NB4 (cell line): ENCODE measurements at places on chromosomes 12 and 14.
A peak's percentile ranks its signal among the peaks of the same experiment; 100 is the strongest.

DNA sequence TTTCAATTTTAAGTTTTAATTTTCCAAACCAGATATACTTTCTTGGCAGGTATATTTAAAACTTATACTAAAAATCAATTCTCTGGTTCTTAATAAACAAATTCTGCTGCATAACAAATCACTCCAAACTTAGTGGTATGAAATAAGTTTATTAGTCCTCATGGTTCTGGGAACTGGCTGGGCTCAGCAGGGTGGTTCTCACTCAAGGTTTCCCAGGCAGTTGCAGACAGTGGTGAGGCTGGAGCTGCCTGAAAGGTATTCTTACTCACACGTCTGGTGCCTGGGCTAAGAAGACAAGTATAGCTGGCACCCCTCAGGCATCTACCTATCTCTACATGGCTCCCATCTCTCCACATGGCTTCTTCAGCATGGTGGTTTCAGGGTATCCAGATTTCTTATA is 308.2 kb upstream of the CCDC196 start:
- no peak for DNase-seq

GRCh38 chr12:106581543-106582248 is 1.1 kb upstream of the RFX4 start:
- no peak for DNase-seq

- DNase-seq = no peak
Measured at GRCh38 chr12:52828156-52828555, 6.0 kb downstream of the KRT79 start.

DNA sequence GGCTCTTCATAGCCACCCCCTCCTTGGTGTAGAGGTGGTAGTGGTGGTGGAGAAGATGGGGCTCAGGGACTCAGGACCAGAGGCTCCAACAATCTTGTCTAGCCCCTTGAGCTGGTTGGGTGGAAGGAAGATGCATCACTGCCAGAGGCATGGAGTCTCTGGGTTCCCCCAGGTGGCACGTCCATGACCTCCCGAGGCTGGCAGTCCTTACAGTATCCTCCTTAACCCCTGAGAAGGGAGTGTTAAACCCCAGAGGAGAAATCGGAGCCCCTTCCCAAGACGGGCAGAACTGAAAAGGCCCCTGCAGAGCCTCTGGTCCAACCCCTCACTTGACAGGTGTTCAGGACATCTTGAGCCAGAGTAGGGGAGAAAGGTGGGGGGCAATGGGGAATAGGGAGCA is 9.1 kb downstream of the KRT83 start:
- no peak for DNase-seq

- DNase-seq = no peak
Measured at GRCh38 chr14:43155258-43155657, 1351.8 kb downstream of the FSCB start.

DNA sequence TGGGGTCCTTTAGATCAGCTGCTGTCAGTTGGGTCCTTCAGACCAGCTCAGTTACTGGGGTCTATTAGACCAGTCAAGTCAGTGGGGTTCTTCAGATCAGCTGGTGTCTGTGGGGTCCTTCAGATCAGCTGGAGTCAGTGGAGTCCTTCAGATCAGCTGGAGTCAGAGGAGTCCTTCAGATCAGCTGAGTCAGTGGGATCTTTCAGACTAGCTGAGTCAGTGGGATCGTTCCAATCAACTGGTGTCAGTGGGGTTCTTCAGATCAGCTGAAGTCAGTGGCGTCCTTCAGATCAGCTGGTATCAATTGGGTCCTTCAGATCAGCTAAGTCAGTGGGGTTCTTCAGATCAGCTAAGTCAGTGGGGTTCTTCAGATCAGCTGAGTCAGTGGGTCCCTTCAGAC is 14.7 kb upstream of the LPCAT3 start:
- DNase-seq = no peak

DNA sequence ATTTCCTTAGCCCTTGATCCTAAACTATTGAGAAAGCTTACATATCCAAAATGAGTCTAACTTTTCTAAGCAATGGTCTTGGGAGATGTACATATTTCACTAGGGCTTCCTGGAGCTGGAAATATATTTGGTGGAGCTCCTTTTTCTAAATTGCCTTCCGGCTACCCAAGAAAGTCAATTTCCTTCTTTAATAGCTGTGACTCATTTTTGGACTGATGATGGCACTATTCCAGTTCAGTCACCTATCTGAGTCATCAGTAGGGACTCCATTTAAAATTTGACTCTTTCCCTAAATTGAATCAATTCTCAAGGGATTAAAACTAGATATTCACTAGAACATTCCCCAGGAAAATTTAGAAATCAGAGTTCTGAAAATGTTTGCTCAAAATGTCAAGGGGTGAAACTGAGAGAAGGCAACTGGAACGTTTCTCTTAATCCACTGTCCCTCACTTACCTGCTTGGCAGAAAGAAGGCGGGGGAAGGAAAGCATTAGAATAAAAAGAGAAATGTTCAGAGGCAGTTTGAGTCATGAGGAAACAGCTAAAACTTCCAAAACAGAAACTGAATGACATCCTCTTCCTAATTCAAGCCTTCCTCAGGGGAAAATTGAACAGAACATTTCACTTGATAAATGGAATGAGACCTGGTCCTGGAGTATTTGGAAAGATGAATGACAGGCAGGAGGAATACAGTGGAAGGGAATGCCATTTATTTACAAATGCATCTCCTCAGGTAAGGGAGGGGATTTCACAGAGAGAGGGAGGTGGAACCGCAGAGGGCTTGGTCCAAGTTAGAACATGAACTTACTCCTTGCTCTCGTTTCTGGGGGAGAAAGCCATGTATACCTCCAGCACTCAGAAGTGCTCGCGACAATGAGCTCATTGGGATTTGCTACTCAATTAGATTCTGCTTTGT is 91.2 kb downstream of the RGS6 start:
- no peak for DNase-seq

DNA sequence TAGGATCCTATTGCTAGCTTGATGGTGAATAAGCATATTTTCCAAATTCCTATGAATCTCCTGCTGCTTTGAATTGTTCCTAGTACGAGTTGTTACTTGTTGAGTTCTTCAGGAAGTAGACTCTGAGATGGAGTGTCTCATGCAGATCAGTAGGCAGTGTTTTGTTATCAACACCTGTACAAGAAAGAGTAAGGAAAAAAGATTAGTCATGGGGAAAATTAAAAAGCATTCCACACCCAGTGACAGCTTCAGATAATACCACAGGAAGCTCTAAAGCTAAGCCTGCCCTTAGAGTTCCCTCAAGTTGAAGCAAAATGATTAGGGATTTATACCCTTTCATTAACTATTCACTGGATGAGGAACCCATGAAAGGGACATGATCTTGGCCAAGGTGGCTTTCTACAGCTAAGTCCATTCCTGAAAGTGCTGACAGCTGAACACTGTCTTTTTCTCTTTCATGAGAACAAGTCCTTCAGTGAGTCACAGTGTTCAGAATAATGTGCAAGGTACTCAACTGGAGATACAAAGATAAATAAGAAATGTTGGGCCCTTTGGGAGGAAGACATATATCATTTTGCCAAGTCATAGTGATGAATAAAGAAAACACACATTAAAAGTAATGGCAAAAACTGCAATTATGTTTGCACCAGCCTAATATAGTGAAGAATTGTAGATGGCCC is 49.1 kb downstream of the CCER1 start:
- no peak for DNase-seq

- DNase-seq = no peak
Measured at GRCh38 chr12:50111395-50111692, 692 bp upstream of the COX14 start.

GRCh38 chr14:72810201-72810600 is 83.7 kb downstream of the DPF3 start:
- DNase-seq = no peak

DNA sequence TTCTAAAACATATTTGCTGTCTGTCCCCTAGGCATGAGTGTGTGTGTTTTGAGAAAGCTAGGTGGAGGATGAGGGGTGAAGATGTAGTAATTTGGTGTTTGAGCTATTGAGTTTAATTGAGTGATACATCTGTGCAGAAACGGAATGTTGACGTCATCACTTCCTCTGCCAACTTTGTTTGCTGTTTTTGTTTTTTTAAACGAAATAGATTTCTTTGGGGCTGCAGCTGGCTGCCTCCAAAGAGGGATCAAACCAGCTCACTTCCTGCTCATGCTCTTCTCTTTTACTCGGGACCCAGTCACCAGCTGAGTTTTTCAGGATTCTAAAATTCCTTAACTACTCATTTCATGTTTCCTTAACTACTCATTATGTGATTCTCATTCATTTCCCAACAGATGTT is 19.5 kb upstream of the CRACR2A start:
- DNase-seq = no peak

DNA sequence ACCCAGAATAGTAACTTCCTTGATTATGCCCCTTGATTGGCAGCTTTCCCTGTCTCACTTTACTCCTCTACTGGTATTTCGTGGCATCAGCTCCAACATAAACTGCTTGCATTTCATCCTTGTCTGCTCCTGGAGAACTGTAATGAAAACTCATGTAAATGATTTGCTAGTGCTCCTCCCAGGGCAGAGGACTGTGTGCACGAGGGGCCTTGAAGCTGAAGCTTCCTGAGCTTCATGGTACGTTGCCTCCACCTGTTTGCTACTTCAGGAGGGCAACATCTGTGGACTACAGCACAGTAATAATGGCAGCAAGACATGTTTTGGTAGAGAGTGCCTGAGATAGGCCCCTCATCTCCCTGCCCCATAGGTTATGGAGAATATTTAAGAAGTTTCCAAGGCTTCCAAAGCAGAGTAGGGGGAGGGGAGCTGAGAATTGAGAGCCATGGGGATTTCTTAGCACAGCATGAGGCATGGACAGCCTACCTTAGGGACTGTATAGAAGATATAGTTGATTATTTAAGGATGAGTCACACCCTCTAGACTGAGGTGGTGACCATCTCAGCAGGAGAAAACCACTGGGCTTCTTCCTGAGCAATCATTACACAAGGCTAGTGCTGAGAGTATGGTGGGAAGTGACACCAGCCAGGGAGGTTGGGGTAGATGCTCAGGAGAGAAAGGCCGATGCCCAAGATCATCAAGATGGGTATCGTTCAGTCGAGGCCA is 29.5 kb downstream of the CCDC198 start:
- no peak for DNase-seq

GRCh38 chr14:68140806-68141205 is 321.2 kb downstream of the RAD51B start:
- DNase-seq = no peak

- DNase-seq = peak; percentile 22
Measured at GRCh38 chr12:50224026-50224692, 57.0 kb upstream of the CERS5 start.

- DNase-seq = no peak
Measured at GRCh38 chr12:72502546-72502945, 230.4 kb downstream of the TRHDE start.

DNA sequence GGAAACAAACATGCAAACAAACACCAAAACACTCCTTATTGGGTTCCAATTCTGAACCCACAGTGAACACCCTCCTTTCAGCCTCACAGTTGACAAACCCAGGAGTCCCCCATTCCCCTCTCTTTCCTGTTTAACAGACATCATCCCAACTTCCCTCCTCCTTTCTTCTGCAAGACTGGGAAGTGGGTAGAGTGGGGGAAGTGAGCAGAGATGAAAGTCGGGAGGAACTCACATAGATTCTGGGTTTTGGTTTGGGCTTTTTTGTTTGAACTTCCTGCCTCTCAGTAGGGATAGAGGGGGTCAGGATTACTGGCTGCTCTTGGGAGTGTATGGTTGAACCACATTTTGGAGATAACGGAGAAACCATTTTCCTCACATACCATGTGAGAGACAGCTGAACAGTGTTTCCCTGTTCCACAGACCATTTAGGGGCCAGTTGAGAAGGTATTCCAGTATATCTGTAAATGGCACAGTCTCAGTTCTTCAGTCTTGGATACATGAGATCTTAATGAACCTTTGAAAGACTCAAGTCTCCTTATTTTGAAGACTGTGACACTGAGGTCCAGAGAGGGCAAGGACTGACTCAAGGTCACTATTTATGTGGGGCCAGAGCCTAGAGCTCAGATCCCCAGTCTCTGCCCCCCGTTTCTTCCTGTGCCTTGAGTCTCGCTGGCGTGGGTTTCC is 3.9 kb upstream of the GPR84 start:
- DNase-seq = no peak

GRCh38 chr14:22646570-22647254 is 2.6 kb upstream of the OR6J1 start:
- DNase-seq = peak; percentile 71

DNA sequence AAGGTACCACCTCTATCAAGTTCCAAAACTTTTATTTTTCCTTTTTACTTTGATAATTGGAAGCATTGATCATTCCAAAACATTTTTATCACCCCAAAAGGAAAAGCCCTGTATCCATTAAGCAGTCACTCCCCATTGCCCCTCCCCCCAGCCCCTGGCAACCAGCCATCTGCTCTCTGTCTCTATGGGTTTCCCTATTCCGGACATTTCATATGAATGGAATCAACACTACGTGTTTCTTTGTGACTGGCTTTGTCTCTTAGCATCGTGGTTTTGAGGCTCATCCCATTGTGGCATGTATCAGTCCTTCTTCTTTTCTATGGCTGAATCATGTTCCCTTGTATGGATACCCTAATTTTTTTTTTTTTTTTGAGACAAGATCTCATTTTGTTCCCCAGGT is 18.0 kb upstream of the PHETA1 start:
- no peak for DNase-seq

- no peak for DNase-seq
Measured at GRCh38 chr12:12064596-12064995, 6.1 kb upstream of the BCL2L14 start.

DNA sequence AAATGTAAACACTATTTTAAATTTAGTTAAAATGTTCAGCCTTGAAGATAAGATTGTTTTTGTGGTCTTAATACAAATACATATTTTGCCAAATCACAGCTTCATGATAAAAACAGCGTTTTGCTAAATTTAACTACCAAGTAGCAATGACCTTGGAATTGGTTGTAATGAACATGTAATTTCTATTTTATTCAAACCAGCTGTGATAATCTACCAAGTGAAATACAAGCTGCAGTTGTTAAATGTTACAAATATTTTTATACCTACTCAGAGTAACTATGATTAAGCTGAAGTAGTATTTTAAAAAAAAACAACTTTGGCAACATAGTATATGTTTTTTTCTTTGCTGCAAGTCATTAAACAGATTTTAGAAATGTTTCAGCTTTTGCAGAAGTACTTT is 96.2 kb downstream of the CPSF2 start:
- DNase-seq = no peak

GRCh38 chr12:69348162-69348938 is at the start of gene LYZ:
Gene LYZ, plus strand, starts transcription at chr12:69348381. Its CDS starts 28 bp downstream, at chr12:69348409.
- peak; percentile 89 for DNase-seq

GRCh38 chr14:79318371-79318770 is 892.9 kb downstream of the DIO2 start:
- no peak for DNase-seq
